Sigmoid colon (tissue), 7 donors: ENCODE measurements at places on chromosomes 5 and 9. TPM values are rescaled to one million over a fixed set of nuclear protein-coding genes. Genes with fewer than 3 reads are reported as not detected.

GRCh38 chr5:178383919-178384815 lies 151.6 kb upstream of the PHYKPL start:
- no peak for DNase-seq

WHRN gene
- 6.4 TPM for polyA plus RNA-seq

GRCh38 chr5:35247648-35248034 lies 17.4 kb upstream of the PRLR start:
- DNase-seq, result no peak

DNA sequence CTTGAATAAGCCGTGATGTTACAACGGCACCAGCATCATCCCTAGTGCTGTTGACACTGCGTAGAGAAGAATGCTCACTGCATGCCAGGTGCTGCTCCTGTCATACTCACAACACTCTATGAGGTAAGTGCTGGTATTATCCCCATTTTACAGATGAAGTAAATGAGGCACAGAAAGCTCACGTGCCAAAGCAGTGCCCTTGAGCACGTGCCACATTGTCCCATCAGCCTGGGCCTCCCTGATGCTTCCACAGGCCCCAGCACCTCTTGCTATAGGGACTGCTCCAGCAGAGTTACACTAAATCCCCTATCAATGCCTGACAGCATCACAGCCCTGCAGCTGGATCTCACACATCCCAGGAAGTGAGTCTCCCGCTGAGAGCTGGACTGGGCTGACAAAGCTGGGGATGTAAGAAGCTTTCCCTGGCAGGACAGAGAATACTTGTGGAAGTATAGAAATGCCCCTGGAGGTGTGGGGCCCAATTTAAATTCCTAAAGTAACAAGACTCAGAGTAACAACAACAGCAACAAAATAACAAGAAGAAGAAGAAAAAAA lies 216.1 kb downstream of the FSTL4 start:
- no peak for DNase-seq

PLCXD3 gene
- polyA plus RNA-seq, result 0.60 TPM

DNA sequence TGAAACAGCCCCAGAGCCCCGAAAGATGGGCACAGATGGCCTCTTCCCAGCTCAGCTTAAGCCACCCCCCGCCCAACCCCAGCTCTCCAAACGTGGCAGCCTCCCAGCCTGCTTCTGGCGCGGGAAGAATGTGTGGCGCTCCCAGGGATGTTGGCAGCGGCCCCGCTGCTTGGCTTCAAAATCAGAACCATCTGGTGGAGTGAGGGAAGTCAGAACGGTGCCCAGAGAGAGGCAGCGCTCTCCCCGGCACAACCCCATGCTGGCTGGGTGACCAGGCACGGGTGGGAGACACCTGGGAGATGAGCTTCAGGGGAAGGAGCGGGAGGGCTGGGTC lies 72.7 kb upstream of the ORM1 start:
- peak; percentile 93 for DNase-seq

DNA sequence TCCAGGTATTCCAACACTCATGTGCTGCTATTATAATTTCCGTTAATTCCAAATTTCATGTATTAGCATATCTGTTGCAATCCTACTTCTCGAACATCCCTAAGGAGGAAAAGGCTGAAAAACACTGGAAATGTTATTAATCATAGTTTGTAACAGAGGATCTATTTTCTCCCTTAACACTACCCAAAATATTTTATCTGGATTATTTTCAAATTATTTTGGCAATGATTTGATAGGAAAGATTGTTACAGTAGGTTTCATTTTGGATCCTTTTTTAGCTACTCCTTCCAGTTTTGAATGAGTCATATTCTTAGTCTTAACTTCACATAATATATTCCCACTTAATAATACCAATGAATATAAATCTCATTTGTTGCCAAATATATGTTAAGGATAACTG lies 13.9 kb upstream of the NAA35 start:
- no peak for DNase-seq
